ENCODE measurements at places on chromosomes 7 and 10.

GRCh38 chr10:108684431-108684830, 1238.9 kb downstream of the XPNPEP1 start:
- no peak for DNase-seq

DNA sequence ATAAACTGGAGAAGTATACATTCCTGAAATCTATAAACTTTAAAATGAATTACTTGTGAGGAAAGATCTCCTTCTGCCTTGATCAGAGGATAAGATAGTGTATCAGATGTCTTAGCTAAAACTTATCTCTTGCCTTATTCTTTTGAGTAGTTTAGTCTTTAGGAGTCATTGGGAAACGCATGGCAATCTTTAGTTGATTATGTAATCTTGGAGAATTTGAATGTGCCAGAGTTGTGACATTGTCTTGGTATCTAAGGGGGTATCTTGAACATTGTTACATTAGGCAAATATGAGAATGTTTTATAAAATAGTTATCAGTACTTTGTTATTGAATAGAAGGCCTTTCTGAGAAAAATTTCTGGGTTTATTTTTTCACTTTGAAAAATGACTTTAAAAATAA, 61.6 kb upstream of the ADRA2A start:
- DNase-seq: no peak

GRCh38 chr10:128802062-128802461, 665.0 kb upstream of the MGMT start:
- DNase-seq: no peak

GRCh38 chr7:96346293-96346953, 24.5 kb upstream of the SLC25A13 start:
- no peak for DNase-seq

- no peak for DNase-seq
These were observed 2.1 kb downstream of the CAV1 start for GRCh38 chr7:116526897-116527296.

DNA sequence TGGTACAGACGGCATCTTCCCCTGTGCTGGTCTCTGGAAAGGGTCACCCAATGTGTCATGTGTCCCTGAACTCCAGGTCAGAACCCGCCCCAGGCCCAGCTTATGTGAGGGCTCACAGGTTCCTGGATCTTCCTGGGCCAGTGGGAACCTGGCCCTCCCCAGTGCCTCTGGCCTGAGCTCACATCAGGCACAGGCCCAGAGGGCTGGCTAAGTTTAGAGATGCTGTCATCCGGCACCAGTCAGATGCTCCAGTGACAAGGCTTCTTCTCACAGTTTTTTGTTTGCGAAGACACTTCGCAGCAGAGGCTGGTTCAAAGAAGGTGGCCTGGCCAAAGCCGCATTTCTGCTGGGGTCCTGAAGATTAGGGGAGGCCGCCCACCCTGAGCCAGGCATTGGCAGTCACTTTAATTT, 11.8 kb downstream of the CAMK2B start:
- no peak for DNase-seq

- DNase-seq: no peak
These were observed 11.2 kb downstream of the RPA3 start for GRCh38 chr7:7707246-7707645.

DNA sequence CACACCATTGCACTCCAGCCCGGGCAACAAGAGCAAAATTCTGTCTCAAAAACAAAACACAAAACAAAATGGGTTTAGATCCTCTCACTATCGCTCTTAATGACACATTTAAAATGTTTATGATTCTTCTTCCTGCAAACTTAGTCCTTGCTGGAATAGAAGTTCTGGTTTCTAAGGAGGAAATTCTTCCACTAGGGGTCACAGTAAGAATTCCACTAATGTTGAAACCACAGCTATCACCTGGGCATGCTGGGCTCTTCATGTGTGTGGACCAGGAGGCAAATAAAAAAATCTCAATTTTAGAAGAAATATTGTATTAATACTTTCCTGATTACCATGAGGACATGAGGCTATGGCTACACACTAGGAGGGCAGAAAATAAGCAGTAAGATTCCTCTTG, 915.8 kb downstream of the TYW1 start:
- DNase-seq: no peak

- DNase-seq: no peak
These were observed 69.1 kb downstream of the PRKAG2 start for GRCh38 chr7:151807846-151808245.

- DNase-seq: peak; percentile 86
These were observed 142.5 kb upstream of the TCERG1L start for GRCh38 chr10:131453721-131454634.

- no peak for DNase-seq
These were observed 26.3 kb downstream of the SLC26A4 start for GRCh38 chr7:107686816-107687387.

All from urinary bladder (tissue), 4 donors.